Heart right ventricle (tissue), 16 donors: ENCODE measurements at places on chromosomes 4 and X. TPM values are rescaled to one million over a fixed set of nuclear protein-coding genes. Genes with fewer than 3 reads are reported as not detected.

- no peak for DNase-seq
Measured at GRCh38 chr4:74370912-74371311, 6.0 kb downstream of the EREG start.

GRCh38 chr4:100420571-100420970 is 97.3 kb downstream of the EMCN start:
- DNase-seq: no peak

DNA sequence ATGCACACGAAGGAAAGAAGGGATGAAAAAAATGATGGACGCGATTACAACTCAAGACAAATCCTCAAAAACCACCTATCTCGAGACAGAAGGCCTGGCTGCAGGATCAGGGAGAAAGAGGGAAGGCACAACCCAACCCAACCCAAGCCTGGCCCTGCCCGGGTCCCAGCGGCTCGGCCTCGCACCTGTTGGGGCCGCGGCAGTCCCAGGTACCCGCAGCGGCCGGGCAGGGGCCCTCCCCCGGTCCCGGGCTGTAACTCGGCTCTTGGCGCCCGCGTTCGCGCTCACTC is 464 bp downstream of the RASGEF1B start:
- DNase-seq: no peak

Gene GAGE2A
- not detected for total RNA-seq

Gene PITX2
- total RNA-seq: not detected
